ENCODE measurements at places on chromosomes 3 and 15.

DNA sequence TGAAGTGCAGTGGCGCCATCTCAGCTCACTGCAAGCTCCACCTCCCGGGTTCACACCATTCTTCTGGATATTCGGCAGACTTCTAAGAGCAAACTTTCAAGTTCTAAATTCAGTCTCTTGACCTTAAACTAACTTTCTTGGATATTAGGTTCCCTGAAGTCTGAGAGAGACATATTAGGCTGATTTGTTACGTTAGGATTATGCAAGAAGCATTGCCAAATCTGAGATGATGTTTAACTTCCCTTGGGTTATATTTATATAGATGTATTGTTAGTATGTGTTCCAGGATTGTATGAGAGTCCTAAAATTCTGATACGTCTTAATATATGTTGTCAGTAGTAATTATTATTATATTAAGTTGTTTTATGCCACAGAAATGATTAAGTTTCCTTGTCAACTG lies 80.1 kb downstream of the SLC6A1 start:
- peak; percentile 42 for DNase-seq

DNA sequence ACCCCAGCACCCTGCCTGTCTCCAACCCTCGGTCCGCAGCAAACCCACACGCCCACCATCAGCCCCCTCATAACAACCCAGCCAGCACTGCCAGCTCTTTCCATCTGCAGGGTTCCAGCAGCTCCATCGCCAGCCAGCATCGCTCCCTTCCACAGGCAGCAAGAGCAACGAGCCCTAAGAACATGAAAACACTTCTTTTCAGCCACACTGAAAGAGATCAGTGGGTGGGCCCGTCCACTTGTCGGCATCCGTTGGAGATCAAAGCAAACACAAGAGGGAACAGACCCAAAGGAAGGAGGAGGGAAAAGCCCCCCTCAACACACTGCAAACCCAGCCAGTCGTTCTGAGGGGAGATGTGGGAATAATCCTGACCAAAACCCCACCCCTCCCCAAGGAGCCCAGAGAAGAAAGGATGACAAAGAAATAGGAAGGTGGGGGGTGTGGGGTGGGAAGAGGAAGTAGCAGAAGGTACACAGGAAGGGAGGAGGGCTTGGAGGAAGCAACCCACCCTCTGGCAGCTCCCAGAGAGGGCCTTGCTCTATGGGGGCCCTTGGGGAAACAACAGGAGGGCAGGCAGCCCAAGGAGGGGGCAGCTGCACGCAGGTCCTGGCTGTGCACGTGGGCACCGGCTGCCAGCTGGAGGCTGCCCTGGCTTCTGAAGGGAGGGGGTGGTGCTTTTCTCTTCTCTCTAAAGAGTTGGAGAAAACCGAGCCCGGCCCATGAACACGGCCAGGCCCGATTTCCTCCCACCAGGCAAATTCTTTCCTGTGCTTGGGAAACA lies 473.6 kb upstream of the PROK2 start:
- no peak for DNase-seq

GRCh38 chr3:120161902-120162301 lies 67.7 kb upstream of the GSK3B start:
- DNase-seq = peak; percentile 57

DNA sequence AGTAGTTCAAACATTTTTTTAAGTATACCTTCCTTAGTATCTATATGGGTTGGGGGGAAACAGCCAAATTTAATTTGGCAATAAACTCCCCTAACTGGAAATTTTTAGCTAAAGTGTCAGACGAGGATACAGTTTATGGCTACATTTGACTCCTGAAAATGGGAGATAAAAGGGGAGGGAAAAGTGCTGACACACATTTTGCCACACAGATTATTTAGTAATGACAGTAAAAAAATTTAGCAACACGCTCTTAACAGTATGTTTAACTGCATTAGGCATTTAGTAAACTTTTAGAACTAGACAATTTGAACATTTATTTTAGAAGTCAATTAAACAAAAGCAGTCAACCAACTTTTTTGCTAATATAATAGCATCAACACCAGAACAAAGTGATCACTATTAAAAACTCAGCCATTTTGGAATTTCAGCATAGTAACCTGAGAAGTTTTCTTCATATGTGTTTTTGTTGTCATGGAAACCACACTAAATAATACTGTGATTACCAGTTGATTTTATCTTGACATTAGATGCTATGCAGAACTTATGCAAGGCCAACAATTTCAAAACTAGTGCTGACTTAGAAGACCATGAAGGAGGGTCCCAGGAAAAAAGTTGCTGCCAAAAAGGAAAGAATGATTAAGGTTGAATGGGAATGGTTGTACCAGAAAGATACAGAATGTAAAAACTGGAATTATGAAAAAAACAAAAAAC lies 47.0 kb upstream of the TFG start:
- no peak for DNase-seq

GRCh38 chr3:10380906-10381305 lies 60.0 kb upstream of the SEC13 start:
- DNase-seq = no peak

DNA sequence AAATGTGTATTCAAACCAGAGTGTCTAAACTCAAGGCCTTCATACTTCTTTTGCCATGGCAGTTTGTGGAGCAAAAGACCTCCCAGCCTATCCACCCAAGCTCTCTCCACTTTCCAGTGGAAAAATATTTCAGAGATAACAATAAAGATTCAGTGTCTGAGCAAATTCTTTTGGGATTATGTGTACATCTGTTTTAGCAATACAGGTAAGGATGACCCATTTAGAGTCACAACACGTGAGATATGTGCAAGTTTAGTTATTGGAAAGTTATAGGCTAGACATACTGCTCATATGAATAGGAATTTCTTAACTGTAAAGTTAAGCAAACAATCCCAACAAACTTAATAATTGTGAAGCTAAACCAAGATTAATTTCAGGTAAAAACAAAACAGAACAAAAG lies 174.5 kb upstream of the LRIG1 start:
- no peak for DNase-seq

DNA sequence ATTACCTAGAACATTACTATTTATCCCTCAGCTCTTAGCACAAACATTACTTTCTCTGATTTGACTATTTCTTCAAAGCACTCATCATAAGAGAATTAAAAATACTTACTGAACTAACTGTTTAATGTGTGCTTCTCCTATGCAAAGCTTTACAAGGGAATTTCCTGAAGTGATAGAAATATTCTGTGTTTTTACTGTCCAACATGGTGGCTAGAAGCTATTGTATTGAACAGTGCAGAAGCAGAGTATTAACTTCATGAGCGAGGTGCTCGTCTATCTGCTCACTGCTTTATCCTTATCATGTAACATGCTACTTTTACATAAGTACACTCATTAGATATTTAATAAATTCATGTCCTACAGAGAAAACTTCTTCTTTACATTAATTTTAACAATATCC lies 239.1 kb downstream of the ISL2 start:
- no peak for DNase-seq

DNA sequence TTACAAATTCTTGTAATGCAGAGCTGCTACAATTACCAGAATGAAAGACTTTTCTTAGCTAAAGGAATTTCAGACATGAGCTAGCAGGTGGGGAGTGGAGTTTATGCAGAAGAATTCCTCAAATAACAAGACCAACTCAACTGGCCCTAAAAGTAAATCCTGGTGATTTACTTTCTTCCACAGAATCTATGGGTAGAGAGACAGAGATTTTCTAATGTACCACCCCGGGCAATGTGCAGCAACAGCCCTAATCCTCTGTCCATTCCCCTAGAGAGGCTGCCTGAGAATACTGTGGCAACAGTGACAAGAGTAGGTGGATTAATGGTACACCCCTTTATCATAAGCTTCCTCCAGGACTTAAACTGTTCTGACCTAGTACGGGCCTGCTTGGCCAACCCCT lies 55.2 kb downstream of the AQR start:
- no peak for DNase-seq
